NCI-H2107 (cell line): ENCODE measurements at places on chromosomes 3 and 15.

- no peak for DNase-seq
Observed at GRCh38 chr3:38489766-38490165, 6.4 kb upstream of the EXOG start.

- no peak for DNase-seq
Observed at GRCh38 chr3:60952055-60952454, 299.2 kb downstream of the FHIT start.

DNA sequence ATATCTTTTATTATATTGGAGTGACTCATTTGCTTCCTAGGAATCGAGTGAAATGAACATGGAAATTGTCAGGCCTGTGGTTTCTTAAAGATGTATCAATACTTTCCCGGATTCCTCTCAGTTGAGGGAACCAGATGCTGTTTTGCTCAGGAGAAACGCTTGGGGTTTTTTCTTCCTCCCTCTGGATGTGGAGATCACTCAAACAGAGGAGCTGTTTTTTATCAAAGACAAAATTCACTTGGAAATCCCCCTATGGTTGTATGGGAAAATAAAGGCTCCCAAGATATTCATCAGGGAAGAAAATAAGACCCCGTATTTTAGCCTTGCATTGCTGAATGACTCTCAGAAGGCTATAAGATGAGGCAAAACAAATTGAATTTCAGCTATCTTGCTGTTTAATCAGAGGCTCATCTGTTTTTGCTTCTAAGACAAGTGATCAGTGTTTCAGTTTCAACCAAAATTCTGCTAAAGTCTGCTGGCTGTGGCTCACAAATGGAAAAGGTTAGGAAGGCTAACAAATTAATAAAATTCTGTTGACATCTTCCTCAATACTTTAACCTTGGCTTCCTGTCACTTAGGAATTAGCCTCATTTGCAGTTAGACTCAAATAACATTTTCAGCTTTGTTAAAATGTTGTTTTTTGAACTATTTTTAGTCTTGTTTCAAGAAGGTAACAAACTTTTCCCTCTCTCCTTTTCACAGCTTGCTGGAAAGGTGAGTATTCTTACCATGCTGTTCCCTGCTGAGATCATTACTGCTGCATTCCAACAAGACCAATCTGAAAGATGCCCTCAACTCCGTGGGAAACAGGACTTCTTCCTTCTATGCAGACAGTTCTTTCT lies 83.6 kb downstream of the COL6A5 start:
- DNase-seq = no peak

DNA sequence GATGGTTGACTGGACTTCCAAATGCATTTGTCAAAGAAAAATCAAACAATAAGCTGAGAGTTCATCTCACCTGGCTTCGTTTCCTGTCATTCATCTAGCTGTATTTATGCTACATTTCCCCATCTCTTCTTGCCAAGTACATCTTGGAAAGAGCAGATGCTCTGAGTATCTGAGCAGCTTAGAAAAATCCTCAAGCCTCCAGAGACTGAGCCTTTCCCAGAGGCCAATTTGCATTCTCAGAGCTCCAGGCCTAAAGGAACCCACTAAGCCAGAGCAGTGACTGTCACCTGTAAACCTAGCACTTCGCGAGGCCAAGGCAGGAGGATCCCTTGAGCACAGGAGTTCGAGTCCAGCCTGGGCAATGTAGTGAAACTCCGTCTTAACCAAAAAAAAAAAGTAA lies 100.5 kb downstream of the XXYLT1 start:
- no peak for DNase-seq

- no peak for DNase-seq
Observed at GRCh38 chr3:115110830-115111229, 36.3 kb downstream of the ZBTB20 start.
